Muscle of back (tissue), 13 donors: ENCODE measurements at places on chromosomes 7 and 10. TPM values are rescaled to one million over a fixed set of nuclear protein-coding genes. Genes with fewer than 3 reads are reported as not detected.

The CFTR gene
- polyA plus RNA-seq, result 0.17 TPM

The HMX2 gene
- not detected for polyA plus RNA-seq

GRCh38 chr7:146176860-146177259 lies 60.3 kb downstream of the CNTNAP2 start:
- no peak for DNase-seq

GRCh38 chr10:91629715-91630549 lies 2.9 kb downstream of the PPP1R3C start:
- DNase-seq, result no peak

- DNase-seq, result no peak
These were observed 316.0 kb upstream of the NPVF start for GRCh38 chr7:25544254-25544653.

DNA sequence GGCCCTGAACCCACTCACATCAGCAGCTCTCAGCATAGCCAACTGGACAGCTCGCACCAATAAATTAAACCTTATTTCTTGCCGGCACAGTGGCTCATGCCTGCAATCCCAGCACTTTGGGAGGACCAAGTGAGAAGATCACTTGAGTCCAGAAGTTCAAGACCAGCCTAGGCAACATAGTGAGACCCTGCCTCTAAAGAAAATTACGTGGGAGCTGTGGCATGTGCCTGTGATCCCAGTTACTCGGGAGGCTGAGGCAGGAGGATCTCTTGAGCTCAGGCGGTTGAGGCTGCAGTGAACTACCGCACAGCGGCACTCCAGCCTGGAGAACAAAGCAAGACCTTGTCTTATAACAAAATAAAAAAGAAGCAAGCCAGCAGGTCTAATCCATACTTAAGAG lies 75.7 kb downstream of the SEPTIN14 start:
- DNase-seq, result no peak
